ENCODE measurements at places on chromosomes 4 and X.

DNA sequence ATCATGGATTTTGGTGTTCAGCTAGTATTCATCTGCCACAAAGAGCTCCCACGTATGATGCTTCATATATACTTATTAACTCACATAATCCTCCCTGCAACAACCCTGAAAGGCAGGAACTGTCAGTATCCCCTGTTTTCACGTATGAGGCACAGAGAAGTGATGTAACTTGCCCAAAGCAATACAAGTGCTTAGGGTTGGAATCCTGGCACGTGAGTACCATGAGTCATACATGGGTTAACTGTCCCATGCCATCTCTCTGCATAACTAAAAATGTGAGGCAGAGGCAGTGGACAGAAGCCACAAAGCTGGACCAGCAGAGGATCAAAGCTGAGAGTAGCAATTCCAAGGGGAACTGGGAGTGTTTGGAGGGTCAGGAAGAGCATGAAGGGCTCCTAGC lies 35.7 kb upstream of the EGFL6 start:
- peak; percentile 47 for DNase-seq

- no peak for DNase-seq
These were observed 76.4 kb downstream of the ZFYVE28 start for GRCh38 chr4:2341911-2342652.

GRCh38 chr4:76589872-76590797 lies 155.1 kb downstream of the SHROOM3 start:
- peak; percentile 98 for DNase-seq

GRCh38 chrX:20522420-20522819 lies 255.7 kb upstream of the RPS6KA3 start:
- DNase-seq, result no peak

DNA sequence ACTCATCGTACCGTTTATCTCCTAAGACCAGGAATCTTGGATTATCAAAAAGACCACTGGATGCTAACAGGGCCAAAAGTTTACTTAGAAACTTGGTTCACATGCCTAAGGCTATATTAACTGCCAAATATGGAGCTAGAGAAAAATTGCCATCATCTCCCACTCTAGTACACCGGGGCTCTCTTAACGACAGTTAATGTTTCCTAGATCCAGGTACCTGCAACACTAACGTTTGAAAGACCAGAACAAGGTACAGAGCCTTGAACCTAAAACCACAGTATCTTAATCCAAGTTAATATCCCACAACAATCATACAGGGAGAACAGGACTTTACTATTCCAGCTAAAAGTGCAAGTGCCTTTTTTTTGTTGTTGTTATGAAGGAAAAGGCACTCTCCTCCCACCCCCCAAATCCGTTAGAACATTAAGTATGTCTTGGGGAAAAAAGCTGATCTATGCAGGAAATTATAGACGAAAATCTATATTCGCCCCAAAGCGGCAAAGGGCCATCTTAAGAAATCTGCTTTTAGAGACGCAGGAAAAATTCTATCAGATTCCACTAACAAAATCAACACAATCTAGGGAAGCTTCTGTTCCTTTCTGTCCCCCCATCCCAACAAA lies 1.3 kb downstream of the G3BP2 start:
- DNase-seq, result peak; percentile 20

GRCh38 chr4:155629956-155630355 lies 36.7 kb upstream of the GUCY1A1 start:
- DNase-seq, result no peak

All from astrocyte of the hippocampus (primary cell).